Pancreas (tissue), 10 donors: ENCODE measurements at places on chromosomes 12 and 14.

DNA sequence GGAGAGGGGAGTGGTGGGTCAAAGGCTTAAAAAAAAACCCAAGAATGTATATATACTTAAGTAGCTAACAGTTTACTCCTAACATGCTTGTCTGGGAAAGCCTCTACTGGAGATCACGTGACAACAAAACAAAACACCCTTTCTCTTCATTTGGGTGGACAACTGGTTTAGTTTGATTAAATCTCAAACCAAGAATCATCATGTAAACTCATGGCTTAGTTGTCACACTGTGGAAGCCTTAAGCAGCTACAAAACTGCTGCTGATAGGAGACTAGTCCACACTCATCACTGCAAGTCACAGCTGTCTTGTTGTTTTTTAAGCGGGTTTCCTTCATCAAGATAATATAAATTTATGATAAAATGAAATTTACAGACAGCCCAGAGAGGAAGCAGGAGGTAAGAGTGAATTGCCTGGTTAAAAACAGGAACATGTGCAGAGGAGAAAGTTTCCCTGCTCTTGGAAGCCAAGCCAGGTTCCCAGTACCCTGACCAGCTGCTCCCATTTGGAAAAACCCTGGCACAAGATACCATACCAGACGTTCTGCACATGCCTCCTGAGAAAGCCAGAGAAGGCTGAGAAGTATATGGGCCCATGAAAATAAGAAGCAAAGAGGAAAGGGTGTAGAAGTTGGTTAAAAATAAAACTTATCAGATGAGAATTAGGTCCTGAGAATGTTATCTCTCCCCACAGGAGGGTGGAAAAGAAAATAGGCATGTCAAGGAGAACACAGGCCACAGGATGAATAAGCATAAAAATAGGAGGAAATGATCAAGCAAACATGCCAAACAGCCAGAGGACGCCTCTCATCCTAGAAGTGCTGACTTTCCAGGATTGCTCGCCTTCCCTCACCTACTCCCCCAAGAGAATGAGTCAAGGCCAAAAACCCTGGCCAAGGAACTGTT is 34.0 kb downstream of the EGLN3 start:
- DNase-seq = no peak
- no peaks in the 10 kb centered on the region for H3K4me1 ChIP-seq
- H3K27me3 ChIP-seq = no peaks in the 10 kb centered on the region

DNA sequence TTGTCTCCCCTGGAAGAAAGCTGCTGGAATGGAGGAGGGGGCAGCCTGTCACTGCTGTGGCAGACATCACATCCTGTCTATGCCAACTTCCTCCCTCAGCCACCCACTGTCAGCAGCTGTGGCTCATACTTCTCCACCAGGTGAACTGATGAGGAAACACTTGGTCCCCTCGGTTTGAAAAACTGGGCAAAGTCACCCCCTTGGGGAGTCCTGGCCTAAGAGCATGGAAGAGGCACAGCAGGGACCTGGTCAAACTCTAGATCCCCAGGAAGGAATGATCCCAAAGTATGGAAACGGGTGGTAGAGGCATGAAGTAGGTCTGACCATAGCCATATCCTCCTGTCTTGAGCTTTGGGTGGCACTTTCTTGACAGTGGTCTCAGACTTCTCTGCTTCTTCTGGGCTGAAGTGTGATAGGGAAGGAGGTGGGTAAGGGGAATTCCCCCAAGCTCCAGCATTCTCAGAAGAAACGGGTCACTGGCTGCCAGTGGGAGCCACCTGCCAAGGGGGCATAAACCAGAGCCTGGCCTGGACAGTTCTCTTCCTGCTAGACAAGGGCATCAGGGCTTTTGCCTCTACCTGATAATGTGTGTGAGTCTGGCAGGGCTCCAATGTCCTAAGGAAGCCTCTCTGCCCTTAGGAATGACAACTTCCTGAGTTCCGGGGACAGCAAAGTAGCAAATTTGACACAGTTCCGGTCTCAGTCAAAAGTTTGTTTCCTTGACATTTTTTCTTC is 36.0 kb downstream of the FMNL3 start:
- H3K4me3 ChIP-seq = no peak overlapping the region
- peak overlapping the region; percentile 43 for H3K27ac ChIP-seq
- H3K27me3 ChIP-seq = no peaks in the 10 kb centered on the region
- DNase-seq = no peak
- peaks cover 25% of the 10 kb centered on the region for H3K4me1 ChIP-seq

- H3K4me1 ChIP-seq = no peaks in the 10 kb centered on the region
- no peaks in the 10 kb centered on the region for H3K36me3 ChIP-seq
- no peaks in the 10 kb centered on the region for H3K27me3 ChIP-seq
These were observed 87.8 kb upstream of the PSMC1 start for GRCh38 chr14:90168425-90169105.

DNA sequence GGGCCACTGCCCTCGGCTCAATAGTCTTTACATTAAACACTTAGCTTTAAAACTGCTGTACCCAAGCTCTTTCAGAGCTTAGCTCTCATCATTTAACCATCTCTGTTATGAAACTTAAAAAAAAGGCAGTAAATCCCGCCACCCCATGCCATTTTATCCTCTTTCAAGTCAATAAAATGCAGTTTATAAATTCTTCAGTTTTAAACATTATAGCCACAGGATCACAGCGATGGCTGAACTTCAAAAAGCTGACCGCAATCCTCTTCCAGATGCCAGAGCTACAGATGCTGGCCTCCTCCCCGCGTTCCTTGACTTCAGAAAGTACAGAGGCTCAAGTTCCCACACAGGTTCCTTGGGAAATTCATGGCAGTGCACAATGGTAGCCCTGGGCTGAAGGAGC is 4.2 kb downstream of the OR10G3 start:
- DNase-seq = no peak
- no peak overlapping the region for H3K27ac ChIP-seq
- H3K4me1 ChIP-seq = no peaks in the 10 kb centered on the region
- H3K4me3 ChIP-seq = no peak overlapping the region

GRCh38 chr14:67166450-67166853 is 22.8 kb upstream of the GARIN2 start:
- no peaks in the 10 kb centered on the region for H3K4me1 ChIP-seq
- DNase-seq = no peak

DNA sequence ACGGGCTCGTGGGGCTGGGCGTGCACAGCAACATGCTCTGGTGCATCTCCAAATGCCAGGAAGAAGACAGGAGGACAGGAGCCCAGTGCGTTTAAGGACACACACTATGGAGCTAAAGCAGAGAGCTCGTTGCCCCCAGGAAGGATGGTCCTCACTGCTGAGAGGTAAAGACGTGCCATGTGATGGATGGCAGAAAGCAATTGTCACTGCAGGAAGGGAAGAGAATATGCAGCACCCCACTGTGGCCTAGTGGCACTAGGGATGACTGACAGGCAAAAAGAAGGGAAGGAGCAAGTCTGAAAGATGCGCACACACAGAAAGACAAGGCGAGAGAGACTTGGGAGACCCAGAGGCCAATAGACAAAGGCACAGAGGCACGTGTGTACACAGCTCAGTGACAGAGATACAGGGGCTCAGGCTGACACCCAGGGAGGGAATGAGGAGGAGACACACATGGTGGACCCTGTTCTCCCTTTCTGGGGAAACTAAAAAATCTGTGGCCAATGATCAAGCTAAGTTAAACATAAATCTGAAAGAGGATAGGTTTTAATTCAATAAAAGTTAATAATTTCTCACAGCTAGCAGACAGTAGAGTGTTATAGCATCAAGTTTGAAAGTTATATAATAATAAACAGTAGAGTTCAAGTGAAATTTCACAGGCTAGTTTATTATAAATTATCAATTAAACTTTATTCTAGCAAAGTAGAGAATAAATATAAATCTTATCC is 78.8 kb downstream of the CRACR2A start:
- no peaks in the 10 kb centered on the region for H3K4me1 ChIP-seq
- DNase-seq = no peak
- H3K27me3 ChIP-seq = no peaks in the 10 kb centered on the region
- no peak overlapping the region for H3K27ac ChIP-seq

DNA sequence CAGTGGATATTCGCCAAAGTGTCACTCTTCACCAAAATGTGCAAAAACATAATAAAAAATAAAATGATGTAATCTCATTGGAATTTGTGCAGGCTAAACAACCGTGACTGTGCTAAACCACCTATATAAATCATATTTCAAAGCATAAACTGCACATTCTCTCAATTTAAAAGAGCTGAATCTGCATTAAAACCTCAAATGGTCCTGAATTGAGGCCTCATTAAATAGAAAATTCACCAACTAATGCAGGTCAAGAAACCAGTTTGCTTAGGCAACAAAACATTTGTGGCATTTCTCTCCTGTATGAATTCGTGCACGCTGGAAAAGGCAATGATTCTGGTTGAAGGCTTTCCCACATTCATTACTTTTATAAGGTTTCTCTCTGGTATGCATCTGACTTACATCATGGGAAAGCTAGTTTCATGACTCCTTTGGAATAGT is 80.1 kb upstream of the IFNG-AS1 start:
- DNase-seq = no peak
- no peaks in the 10 kb centered on the region for H3K36me3 ChIP-seq
- H3K27me3 ChIP-seq = no peaks in the 10 kb centered on the region
- no peak overlapping the region for H3K27ac ChIP-seq
- H3K4me1 ChIP-seq = no peaks in the 10 kb centered on the region

DNA sequence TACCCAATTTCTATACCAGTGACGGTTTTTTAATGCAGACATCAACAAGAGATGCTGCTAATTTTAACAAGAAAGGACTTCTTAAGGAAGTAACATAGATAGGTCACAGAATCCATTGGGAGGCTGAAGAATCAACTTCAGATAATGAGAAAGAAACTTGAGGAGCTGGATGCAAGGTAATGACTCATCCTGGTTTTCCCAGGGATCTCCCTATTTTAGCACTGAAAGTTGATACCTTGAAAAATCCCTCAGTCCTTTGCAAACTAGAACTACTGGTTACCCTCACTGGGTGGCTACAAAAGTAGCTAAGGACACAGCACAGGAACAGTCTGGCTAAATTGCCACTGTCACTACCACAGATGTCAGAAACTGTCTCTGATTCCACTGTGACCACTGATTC is 561.9 kb downstream of the FLRT2 start:
- no peak overlapping the region for H3K27ac ChIP-seq

DNA sequence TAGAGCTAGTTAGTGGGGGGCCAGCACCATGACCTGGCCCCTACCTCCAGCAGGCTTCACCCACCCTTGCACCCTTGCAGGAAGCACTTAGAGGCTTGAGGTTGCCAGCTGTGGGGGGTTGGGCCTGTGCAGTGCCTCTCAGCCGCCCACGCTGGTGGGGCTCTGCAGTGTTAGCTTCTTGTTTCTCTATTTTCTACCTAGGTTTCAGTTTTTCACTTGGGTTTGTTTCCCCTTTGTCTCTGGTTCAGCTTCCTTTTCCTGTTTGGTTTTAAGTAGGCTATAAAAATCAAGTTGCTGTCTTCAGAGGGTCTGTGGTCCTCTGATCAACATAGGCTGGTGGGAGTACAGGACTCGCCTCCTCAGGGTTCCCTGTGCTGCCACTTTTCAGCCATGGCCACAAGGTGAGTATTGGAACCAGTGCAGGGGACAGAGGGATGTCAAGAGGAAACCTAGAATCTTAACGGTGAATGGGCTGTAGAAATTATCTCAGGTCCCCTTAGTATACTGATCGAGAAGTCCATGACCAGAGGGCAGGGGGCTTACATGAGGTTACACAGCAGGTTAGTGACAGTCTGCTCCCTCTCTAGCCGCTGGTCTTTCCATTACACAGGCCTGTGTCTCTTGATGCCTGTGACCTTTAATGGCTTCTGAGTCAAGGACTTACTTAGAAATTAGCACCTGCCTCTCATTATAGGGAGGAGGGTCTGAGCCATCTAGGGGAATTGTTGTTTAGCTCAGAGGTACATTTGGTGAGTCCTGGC is at the start of gene EVL:
TSS of gene EVL (plus strand) at position 312 of the 761 bp plus-strand sequence. CDS start at position 391, 79 bp downstream.
- H3K27ac ChIP-seq = no peak within 1 kb of the TSS
- H3K36me3 ChIP-seq = no peaks in the 10 kb centered on the region
- peak within 1 kb of the TSS; percentile 18 for H3K4me3 ChIP-seq
- no peaks in the 10 kb centered on the region for H3K4me1 ChIP-seq
- DNase-seq = no peak

DNA sequence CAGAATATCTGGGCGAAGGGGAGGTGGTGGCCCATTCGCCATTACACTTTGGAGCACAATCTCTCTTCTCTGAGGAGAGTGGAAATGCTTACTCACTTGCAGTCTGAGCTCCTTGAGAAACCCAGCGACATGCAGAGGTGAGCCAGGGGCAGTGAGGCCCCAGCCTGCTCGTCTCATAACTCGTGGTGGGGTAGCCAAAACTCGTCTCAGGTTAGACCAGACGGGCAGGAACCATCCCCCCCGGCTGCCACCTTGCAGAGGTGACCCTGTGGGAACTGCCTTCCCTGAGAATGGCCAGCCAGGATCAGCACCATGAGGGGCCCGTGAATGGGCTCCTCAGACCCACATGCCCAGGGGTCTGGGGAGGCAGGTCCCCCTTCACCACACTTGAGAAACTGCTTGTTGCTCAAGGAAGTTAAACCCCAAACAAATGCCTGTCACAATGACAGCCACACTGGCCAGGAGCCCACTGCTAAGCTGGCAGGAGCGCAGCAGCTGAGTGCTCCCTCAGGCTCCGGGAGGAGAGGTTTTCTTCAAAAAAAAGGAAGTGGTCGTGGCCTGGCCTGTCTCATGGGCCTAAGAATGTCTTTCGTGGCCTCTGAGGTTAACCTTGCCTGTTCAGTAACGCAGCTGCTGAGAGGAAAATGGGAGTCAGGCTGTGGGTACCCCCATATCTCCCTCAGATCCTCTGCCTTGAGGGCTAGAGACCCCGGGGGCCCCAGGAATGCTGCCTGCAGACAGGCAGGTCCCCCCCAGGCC is 9.2 kb upstream of the ALDH2 start:
- no peaks in the 10 kb centered on the region for H3K36me3 ChIP-seq
- DNase-seq = peak; percentile 58
- peak overlapping the region; percentile 6 for H3K27ac ChIP-seq
- no peak overlapping the region for H3K4me3 ChIP-seq

DNA sequence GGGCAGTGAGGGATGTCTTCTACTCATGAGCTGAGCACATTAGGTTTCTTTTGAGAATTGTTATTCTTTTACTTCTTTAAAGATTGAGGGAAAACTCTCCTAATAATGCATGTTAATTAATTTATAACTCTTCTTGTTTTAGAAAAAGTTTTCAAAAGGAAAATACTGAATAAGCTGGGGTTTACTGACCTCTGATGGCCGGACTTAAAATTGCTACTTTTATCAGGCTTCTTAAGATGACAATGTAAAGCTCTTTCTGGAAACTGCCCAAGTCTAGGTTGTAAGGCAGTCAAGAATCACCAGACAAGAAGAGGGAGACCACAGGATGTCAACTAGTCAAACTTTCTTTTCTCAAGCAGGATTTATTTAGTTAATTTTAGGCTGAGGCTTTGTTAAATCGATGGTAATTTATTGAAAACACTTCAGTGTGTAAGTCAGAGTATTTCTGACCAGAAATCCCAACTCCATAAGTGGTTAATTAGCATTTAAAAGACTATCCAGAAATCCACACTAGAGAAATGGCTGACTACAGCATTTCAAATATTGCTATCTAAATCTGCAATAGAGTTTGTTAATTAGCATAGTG is 82.1 kb downstream of the AVPR1A start:
- no peak for DNase-seq
- no peaks in the 10 kb centered on the region for H3K27me3 ChIP-seq
- H3K4me3 ChIP-seq = no peak overlapping the region
- no peaks in the 10 kb centered on the region for H3K36me3 ChIP-seq
- no peak overlapping the region for H3K27ac ChIP-seq
- H3K4me1 ChIP-seq = no peaks in the 10 kb centered on the region
